Spinal cord (tissue), 10 donors: ENCODE measurements at places on chromosomes 11 and 22. TPM values are rescaled to one million over a fixed set of nuclear protein-coding genes. Genes with fewer than 3 reads are reported as not detected.
A peak's percentile ranks its signal among the peaks of the same experiment; 100 is the strongest.

DNA sequence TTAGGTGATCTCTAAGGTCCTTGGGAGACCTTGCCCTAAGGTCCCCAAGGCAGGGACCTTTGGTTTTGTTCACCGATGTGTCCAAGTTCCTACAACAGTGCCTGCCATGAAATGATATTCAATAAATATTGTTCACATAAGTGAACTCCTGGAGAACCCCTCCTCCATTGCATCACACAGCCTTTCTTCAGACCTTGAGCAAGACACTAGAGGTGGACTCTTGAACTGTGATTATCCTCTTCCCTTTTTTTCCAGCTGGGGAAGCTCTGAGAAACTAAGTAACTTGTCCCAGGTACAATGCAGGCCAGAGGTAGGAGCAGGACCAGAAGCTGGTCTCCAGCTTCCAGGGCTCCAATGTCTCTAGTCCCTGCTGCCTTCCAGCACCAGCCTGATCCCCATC is 76.6 kb upstream of the LMO1 start:
- DNase-seq: no peak

- DNase-seq: no peak
Observed at GRCh38 chr11:113057038-113057437, 95.8 kb downstream of the NCAM1 start.

GRCh38 chr22:46469711-46470110 is 67.7 kb downstream of the CELSR1 start:
- no peak for DNase-seq

Gene PARVA
- total RNA-seq: 19.1 TPM

Gene SLC17A6
- 86.9 TPM for total RNA-seq

DNA sequence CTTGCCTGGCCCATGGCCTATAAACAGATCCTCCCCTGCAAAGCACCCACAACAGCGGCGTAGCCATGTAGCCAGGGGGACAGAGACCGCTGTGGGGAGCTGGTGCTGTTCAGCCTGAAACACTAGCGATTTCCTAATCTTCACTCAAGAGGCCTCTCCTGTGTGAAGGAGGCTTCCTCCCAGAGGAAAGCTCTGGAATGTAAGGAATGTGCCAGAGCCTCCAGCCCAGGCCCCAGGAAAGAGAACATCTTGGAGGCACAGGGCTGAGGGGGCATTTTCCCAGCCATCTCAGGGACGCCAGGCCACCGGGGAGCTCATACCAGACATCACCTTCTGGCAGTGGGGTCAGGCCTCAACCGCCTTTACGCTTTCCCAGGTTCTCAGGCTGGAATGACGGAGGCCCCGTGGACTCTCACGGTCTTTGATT is 24.0 kb downstream of the MIAT start:
- DNase-seq: no peak

DNA sequence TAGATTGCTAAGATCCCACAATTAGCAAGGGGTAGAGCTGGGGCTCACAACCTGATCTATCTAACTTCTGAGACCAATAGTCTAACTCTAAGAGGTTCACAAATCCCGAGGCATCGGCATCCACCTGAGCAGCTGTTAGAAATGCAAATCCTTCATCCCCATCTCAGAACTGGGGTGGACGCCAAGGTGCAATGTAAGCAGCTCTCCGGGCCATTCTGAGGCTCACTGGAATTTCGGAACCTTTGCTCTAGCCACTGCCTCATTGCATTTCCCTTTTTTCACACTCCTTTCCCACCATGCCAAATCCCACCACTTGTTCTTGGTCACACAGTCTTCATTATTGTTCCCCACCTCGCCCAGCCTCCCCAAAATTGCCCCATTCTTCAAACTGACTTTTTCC is 29.8 kb downstream of the MAML2 start:
- DNase-seq: no peak

DNA sequence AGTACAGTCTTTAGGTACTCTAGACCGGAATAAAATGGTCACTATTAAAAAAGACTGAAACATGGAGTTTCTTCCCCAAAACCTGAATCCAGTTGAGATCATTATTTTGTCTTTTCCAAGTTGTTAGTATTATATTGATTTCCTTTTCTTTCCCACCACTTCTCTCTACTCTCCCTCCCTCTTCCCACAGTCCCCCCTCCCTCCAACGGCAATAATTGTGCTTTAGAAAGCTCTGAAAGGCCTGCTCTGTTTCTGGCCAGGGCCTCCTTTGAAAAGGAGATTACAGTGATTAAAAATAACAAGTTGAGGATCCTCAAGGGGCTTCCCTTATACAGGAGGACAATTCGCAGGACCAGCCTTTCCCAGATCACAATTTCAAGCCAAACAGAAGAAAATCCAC is 3.5 kb downstream of the SPON1 start:
- DNase-seq: no peak

GRCh38 chr11:101974771-101975170 is 58.4 kb upstream of the ANGPTL5 start:
- no peak for DNase-seq

Gene RTCB
- total RNA-seq: 78.0 TPM

Gene PIK3IP1
- total RNA-seq: 38.9 TPM

GRCh38 chr22:50505276-50505775 is 2.2 kb downstream of the LMF2 start:
- no peak for DNase-seq

- DNase-seq: no peak
Observed at GRCh38 chr11:129264114-129264513, 72.0 kb upstream of the ARHGAP32 start.

- no peak for DNase-seq
Observed at GRCh38 chr22:38758276-38758945, 2.6 kb upstream of the SUN2 start.

- DNase-seq: no peak
Observed at GRCh38 chr11:102615894-102616432, 9.2 kb downstream of the MMP20 start.

DNA sequence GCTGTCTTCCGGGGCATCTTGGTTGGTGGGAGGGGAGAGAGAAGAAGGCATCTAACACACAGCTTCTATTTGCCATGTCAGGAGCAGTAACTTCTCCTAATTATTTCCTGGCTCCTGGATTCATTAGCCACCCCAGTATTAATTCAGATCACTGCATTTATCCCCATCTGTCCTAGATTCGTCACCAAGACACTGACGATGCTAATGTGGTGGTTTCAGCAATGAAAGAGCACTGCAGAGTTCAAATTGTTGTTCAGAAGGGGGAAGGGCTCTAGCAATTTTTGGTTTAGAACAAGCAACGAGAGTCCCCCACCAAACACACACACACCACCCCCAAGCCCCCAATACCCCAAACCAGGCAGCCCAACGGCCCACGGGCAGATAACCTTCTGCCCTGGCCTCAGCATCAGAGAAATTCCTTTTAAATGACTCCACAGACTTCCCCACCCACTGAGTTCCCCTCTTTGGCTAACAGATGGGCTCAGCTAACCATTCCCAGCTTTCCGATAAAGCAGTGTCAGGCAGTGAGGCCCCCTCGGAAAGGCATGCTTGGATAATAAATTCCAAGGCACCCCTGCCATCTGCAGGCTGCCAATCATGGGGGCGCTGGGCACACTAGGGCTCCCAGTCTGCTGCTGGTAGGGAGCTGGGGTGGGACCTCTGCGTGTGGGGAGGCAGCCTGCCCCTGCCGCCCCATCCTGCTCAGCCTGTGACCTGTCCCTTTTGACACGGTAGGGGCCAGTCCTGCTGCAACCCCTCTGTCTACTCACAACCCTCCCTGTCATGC is 453.5 kb downstream of the MIAT start:
- peak; percentile 71 for DNase-seq

DNA sequence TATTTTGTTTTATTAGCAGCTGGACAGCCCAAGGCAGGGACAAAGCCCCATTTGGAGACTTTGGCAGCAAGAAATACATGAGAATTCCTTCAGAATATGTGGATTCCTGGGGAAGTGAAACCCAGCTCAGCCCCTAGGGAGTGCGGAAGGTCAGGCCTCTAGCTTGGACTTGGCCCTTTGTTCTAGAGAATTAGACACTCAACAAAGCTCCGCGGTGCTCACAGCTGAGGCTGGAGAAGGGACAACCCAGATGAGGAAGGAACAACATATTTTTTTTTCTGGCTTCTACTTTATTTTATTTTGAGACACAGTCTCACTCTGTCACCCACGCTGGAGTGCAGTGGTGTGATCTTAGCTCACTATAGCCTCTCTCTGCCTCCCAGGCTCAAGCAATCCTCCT is 44.7 kb upstream of the SEPTIN5 start:
- no peak for DNase-seq

DNA sequence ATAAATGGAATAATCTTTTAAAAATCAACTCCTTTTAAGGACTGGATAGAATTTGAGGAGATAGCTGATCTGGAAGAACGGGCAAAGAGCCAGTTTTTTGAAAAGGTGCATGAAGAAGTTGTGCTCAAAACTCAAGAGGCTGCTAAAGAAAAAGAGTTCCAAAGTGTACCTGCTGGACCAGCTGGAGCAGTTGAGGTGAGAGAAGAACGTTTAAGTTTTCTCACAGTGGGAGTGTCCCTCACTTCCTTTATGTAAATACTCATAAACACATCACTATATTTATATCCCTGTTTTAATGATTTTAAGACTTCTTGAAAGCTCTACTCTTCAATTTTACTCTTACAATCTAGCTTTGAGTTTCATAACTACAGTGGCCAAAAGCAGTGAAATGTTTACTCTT is 11.7 kb upstream of the ANKRD42 start:
- DNase-seq: no peak

- no peak for DNase-seq
Observed at GRCh38 chr11:106848526-106848925, 169.8 kb downstream of the GUCY1A2 start.

DNA sequence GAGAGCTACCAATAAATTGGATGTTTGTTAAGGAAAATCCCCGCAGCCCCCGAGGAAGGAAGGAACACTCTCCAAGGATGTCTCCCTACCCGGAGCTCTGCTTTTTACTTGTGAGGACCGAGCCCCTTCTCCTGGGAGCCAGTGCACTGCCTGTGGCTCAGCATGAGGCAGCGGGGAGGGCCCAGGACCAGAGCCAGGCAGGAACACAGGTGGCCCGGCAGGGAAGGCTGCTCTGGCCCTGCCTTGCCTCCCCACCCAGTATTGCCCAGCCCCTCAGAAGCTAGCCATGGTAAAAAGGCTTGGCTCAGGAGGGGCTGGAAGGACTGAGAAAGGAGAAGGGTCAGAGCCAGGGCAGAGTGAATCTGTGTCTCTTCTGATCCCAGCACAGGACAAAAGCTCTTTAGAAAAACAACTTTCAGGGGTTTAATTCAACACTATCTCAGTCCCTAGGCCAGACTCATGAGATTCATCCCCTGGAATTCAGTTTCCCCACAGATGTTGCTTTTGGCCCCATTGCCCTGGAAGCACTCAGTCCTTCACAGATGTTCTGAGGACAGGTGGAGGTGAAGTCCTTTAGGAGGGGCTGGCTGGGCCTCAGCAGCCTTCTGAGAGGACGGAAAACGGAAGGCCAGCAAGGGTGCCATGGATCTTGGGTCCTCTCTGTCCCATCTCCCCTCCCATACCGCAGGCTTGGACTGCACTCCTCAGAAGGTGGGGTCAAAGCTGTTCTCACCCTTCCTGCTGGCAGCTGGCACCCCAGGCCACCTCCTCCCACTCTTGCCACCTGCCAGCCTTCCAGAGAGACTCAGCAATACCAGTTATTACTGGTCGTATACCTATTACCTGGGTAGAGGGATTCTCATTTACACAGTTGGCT is 318.9 kb downstream of the NTM start:
- DNase-seq: no peak

Gene POTEH
- not detected for total RNA-seq

Gene AASDHPPT
- 159 TPM for total RNA-seq

Gene CHKA
- total RNA-seq: 75.2 TPM

DNA sequence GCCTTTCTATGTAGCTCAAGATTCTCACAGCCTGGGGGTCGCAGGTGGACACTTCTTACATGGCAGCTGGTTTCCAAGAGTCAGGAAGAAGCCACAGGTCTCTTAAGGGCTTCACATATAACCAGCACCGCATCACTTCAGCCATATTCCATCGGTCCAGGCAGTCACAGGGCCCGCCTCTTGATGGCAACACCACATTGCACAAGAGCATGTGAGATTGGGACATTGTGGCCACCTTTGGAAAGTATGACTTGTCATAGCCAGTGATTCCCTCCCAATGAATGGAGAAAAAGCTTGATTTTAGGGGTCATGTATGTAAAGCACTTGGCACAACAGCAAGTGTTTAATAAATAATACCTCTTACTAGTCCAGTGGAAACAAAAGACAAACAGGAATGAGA is 98.3 kb downstream of the NCAM1 start:
- no peak for DNase-seq

- DNase-seq: no peak
Observed at GRCh38 chr11:16080688-16081381, 275.5 kb downstream of the SOX6 start.

Gene NAALAD2
- 20.3 TPM for total RNA-seq

DNA sequence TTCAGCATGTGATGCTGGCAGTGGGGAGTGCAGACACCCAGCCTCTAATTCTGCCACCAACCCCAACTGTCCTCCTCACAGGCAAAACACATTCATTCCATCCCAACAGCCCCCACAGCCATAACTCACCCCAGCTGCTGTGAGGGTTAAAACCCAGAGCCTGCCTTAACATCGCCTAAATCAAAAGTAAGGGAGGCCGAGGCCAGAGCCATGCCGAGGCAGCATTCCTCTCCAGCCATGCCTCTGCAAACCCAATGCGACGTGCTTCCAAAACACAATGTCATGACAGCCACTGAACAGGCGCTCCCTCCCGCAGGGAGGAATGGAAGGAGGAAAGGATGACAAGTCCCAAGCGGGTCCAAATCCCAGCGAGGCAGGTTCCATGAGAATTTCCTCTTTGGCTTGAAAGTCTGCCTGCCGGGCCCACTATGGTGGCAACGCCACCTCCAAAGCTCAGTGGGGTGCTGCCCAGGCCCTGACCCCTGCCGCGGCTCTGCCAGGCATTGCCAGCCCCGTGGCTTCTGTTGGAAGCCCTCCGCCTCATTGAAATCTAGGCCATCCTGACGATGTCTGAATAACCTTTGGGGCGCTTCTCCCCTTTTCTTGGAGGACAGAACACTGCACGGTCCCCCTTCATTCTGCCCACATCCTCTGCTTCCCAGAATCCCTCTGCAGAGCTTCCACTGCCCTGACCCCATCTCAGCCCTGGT is 472.3 kb downstream of the BRD1 start:
- no peak for DNase-seq

DNA sequence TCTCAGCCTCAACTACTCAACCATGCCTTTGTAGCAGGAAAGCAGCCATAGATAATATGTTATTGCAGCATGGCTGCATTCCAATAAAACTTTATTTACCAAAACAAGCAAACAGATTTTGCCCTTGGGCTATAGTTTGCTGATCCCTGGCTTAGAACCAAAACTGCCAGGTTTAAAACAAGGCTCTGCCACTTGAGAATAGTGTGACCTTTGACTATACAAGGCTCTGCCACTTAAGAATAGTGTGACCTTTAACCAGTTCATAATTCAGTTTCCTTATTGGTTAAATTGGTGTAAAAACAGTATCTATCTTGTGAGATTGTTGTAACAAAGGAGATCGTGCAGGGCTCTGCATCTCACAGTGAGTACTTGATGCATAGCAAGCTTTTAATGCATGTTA is 217.3 kb upstream of the MTNR1B start:
- DNase-seq: no peak

GRCh38 chr11:119027561-119028345 is 2.9 kb downstream of the SLC37A4 start:
- DNase-seq: no peak
